NCI-H460 (cell line): ENCODE measurements at places on chromosomes 7 and 10. TPM values are rescaled to one million over a fixed set of nuclear protein-coding genes. Genes with fewer than 3 reads are reported as not detected.

DNA sequence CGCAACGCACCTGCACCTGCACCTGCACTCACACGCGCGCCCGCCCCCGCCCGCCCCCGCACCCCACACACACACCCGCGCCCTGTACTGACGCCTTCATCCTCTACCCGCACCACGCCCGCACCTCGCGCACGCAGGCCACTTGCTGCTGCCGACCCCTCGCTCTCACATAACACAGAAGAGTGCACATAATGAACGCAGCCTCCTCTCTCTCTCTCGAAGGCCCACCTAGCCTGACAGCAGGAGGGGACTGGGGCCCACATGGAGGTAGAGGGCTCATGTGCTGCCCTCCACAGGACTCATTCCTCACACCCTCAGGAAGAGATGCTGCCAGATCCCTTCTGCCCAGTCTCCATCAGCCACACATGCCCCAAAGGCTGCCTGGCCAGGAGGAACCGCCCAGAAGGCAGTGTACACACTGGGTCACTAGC is 432 bp upstream of the CAMK2B start:
- DNase-seq, result no peak

DNA sequence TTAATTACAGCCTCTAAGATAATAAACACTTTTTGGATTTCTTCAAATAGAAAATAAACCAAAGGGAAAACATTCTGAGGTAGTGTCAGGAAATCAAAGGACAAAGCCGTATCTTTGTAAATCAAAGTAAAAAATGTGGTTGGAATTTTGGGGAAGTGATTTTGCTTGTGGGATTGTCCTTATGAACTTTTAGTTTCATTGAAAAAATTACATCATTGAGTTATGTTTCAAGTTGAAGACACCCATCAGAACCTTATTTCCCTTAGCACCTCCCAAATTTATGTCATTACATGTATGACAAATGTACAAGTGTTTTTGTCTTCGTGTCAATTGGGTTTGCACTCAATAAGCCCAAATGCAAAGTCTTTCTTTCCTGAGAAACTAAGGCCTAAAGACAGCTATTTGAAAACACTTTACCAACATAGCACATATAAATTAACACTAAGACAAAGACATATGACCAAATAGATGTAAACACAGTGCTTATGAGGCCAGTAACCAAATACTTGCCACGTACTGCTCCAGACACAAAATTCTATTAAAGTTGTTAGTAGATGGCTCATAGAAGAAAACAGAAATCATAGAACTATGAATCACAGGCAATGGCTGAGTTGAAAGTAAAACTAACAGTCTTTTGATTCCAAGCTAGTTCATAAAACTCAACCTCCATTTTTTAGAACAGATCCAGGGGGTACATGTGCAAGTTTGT is 26.9 kb upstream of the LAMB4 start:
- DNase-seq, result no peak

DNA sequence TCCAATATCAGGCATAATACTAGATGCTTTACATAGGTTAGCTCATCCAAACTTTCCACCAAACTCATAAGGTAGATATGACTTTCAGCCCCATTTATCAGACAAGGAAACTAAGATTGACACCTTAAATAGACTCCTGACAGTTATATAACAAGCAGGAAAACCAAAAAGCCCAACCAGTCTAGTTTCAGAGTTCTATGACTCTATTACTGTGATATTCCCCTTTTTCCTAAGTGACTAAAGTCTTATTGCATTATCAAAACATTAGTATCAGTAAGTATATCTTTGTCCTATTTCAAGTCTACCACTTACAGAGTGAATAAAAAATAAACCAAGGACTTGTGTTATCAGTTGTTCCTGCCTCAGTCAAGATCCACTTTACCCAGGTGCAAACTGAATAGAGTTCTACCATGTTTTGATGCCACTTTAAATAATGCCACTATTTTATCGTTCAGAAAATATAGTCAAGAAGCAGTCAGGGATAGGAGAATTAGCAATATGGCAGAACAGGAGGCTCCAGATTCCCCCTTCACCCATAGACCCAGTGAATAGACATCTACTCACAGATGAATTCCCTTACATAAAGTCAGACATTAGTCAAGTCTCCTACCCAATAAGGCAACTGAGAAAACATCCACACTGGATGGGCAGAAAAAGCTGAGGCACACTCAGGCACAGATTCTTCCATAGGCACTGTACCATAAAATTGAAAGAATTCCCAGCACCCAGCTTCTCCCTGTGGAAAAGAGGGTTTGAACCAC is 74.1 kb downstream of the CRPPA start:
- no peak for DNase-seq

GRCh38 chr7:129394101-129394500 is 40.1 kb upstream of the STRIP2 start:
- no peak for DNase-seq

- peak; percentile 21 for DNase-seq
These were observed 17.8 kb upstream of the PDLIM1 start for GRCh38 chr10:95308389-95309302.

GRCh38 chr7:83301416-83301815 is 138.7 kb upstream of the PCLO start:
- no peak for DNase-seq

DNA sequence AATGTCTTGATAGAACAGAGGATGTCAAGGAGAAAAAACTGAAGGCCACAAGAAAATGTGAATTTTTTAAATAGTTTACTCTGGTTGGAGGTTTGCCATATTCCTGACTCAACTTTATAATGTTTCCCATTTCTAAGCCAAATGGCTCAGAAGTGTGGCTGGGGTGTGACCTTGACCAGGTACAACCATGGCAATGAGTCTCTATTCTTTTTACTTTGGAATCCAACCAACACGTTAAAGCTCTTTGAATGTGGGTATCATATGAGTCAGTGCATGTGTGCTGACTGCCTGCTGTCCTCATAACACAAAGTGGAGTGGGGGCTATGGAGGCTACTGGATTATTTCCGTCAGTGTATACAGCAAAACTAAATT is 33.5 kb upstream of the DLD start:
- DNase-seq, result no peak

GRCh38 chr7:90596671-90597562 is 796 bp downstream of the CDK14 start:
- no peak for DNase-seq

GRCh38 chr7:17546189-17546588 is 247.7 kb downstream of the AHR start:
- no peak for DNase-seq

DNA sequence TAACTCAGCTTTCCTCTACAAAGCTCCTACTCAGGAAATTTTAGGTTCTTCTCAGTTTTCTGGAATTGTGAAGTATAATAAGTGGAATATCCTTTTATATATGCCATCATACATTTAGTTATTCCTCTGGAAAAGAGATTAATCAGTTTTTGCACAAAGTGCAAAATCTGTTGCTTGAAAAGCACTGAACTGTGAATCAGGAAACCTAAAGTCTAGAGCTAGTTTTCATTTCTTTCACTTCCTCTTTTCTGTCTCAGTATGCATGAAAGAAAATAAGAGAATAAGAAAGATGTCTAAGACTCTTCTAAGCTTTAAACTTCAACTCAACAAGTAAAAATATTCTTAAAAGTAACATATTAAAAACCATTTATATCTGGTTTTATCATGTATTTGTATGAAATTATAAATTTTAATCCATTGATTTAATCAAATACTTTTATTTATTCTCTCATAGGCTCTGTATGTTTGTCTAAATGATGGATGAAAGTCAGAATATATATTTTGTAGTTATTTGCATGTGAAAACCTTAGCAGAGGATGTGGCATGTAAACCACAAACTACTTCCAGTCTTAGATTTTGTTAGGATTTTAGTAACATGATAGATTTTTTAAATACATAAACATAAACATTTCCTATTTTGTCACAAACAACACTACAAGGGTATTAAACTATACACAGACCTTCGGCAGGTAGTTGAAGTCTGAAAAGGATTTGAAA is 1073.0 kb downstream of the XPNPEP1 start:
- no peak for DNase-seq

GRCh38 chr10:126972635-126973414 is 67.6 kb downstream of the DOCK1 start:
- DNase-seq, result no peak

GRCh38 chr7:24763303-24763901 is 6.1 kb upstream of the GSDME start:
- no peak for DNase-seq

DNA sequence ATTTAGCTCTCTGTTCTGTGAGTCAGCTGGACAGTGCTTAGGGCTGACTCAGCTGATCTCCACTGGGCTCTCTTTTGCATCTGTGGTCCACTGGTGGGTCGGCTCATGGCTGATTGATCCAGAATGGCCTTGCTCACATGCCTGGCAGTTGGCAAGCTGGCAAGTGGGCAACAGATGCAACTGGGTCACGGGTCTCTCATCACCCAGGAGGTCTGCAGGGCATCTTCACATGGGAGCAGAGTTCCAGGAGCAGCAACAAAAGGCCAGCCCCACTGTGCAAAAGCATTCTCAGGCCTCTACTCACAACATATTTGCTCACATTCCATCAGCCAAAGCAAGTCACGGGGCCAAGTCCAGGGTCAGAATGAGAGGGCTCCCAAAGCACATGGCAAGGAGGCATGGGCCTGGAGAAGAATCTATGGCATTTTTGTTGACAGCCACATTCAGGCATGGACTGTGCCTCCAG is 98.8 kb downstream of the OAT start:
- no peak for DNase-seq

- peak; percentile 43 for DNase-seq
These were observed 790.8 kb upstream of the KCND2 start for GRCh38 chr7:119482209-119482608.

GRCh38 chr7:130865408-130866236 is 131.6 kb upstream of the KLF14 start:
- no peak for DNase-seq

GRCh38 chr7:95470452-95470851 is 15.3 kb upstream of the ASB4 start:
- DNase-seq, result no peak

DNA sequence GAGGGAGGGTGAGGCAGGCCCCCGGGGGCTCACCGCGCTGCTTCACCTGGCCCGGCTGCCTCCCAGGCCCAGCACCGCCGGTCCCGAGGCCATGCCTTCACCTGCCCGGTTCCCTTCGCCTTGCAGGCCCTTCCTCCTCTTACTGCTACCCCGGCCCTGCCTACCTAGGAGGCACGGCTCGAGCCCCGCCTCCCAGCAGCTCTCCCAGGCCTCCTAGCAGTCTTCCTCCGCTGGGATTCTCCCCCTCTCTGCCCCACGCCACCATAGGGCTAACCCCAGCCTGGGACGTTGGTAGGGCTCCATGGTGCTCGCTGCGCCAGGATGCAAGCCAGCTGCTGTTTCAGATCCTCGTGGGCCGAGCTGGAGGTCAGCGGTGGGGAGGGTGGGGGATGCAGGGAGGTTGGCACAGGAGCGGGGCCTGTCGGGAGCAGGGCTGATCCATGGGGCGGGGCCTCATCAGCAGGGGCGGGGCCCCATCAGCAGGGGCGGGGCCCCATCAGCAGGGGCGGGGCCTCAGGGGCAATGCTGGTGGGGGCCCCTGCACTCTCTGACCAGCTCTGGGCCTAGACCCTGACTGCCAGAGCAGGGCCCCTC is 63.3 kb downstream of the RASGEF1A start:
- no peak for DNase-seq

- DNase-seq, result no peak
These were observed 174.9 kb downstream of the LRMDA start for GRCh38 chr10:75606203-75606779.

DNA sequence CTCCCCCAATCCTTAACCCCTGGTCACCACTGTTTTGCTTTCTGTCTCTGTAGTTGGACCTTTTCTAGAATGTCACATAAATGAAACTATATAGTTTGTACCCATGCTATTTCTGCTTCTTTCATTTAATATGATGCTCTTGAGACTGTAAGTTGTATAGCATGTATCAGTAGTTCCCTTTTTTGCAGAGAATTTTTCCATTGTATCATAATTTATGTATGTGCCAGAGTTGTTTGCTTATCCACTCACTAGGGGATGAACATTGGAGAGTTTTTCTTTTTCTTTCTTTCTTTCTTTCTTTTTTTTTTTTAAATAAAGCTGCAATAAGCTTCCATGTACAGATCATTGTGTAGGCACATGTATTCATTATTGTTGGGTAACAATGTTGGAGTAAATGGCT is 544.8 kb downstream of the CNTNAP2 start:
- no peak for DNase-seq

DNA sequence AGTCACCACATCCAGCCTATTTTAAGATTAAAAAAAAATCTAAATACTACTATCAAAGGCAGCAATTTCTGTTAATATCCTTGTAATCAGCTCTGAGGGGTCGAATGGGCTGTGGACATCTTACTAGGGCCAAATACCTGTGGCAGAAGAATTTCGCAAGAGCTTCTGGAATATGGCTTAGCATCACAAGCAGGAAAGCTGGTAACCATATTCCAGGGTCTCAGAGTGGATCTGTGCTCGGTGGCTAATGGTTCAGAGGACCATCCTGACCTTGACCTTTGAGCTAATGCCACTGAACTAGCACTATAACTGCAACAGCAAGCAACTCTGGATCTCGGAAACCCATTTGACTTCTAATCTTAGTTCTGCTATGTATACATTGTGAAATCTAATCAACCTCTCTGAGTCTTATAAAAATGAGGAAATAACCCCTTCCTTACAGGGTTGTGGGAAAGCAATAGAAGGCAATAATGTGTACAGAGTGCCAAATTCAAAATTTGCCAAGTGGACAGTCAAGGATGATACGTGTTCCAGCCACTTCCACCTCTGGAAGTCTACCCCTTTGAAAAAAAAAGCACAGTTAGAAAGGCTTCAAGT is 65.5 kb downstream of the CYP26A1 start:
- no peak for DNase-seq

DNA sequence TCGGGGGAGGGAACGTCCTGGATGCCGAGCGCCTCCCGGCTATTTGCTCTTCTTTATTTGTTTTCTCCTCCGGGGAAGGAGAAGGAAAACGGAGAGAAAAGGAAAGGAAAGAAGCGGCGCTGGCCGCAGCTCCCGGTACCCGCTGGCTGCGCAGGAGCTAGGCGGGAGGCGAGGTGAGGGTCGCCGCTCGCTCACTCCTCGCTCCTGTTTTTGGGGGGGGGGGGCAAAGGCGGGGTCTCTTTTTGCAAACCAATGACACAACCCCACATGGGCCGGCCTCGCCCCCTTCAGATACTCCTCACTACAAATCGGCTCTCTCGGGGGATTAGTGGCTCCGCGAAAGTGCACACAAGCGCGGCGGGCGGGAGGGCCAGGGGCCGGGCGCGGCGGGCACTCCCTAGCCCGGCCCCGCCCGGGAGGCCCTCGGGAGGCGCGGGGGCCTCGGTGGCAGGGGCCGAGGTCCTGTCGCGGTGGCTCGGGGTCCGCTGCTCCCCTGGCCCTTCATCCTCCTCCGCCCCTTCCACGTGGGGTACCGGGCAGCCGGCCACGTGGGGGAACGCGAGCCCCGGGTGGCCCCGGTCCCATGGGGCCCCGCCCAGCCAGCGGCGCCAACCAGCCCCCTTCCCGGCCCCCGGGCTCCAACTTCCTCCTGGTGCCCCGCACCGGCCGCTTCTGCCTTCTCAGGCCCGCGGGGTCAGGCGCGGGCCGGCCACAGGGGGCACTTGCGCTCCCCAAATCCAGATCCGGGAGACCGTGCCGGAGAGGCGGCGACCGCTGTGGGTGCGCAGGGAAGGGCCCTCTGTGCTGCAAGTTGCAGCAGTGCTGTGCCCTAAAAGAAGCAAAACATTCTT is 718 bp upstream of the CTBP2 start:
- peak; percentile 75 for DNase-seq

The CCL24 gene
- total RNA-seq, result not detected in 2 replicates

The TMEM130 gene
- total RNA-seq, result not detected in 2 replicates

The SORCS3 gene
- not detected in 2 replicates for total RNA-seq

The FAM25A gene
- total RNA-seq, result not detected in 2 replicates

The CBX3 gene
- total RNA-seq, result 227 and 252 TPM in 2 replicates

The ADRA2A gene
- not detected in 2 replicates for total RNA-seq

The GDF10 gene
- total RNA-seq, result not detected in 2 replicates

The INPP5A gene
- total RNA-seq, result 11.7 and 13.1 TPM in 2 replicates

The NPY gene
- not detected in 2 replicates for total RNA-seq

The HOXA7 gene
- 3.8 and 4.1 TPM in 2 replicates for total RNA-seq
